ENCODE measurements at places on chromosomes 7 and 10.

DNA sequence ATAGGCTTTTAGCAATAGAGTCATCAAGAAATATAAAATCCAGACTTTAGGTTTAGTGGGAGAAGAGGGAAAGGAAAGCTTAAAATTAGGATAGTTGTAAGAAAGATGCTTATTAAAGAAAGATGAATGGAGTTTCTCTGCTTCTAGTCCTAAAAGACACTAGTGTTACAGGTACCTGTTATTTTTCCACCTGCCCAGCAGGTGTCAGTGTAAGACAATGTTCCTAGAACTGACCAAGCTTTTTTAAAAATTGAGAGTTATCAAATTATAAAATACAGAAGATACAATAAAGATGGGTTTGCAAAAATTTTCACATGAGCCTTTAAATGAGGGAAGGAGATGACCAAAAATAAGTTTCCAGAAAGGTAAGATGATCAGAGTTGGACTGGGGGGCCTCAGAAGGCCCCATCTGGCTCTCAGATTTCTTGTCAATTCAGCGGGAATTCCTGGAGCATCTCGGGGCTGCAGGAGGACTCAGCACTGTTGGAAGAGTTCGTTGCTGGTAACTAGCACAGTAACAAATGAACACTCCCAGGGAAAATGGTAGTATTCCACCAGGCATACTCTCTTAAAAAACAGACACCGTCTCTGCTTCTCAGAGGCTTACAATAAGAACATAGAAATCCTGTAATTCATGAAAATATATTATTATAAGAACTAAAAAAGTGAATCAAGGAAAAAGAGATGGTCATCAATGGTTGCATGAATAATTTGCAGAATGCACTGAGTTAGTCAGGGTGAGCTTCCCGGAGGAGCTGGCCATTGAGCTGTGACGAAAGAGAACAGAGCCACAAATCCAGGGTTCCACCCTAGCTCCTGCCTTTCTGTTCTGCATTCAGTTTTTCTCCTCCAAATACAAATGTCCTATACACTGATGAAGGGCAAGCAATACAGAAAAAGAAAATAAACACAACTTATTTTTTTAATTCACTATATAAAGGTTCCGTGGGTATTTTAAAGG, 71.8 kb upstream of the PIK3CG start:
- peak; percentile 42 for DNase-seq

- DNase-seq, result no peak
Observed at GRCh38 chr10:18010050-18010449, 58.3 kb downstream of the SLC39A12 start.

- DNase-seq, result no peak
Observed at GRCh38 chr7:159280008-159280407, 135.3 kb upstream of the VIPR2 start.

DNA sequence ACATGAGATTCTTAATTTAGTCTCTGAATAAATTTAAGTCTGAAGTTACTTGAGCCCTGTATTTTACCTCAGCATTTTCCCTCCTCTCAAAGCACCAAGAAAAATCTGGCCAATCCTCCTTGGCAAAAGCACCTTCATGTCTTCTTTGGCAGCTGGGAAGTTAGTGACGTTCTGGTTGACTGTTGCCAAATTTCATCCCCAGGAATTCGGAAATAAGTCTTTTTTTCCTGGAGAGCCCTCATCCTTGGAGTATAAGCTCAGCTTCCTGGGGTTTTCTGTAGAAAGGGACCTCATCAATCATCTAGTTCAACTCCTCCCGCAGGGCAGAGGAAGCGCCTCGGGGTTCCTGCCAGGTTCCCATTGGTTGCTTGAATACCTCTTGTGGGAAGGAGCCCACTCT, 377.6 kb downstream of the PHTF2 start:
- DNase-seq, result no peak

- DNase-seq, result no peak
Observed at GRCh38 chr7:89563597-89563996, 590.7 kb upstream of the STEAP1 start.

GRCh38 chr7:120927454-120928103, 23.0 kb upstream of the ING3 start:
- DNase-seq, result no peak

- DNase-seq, result no peak
Observed at GRCh38 chr10:30047924-30048531, 11.4 kb downstream of the JCAD start.

DNA sequence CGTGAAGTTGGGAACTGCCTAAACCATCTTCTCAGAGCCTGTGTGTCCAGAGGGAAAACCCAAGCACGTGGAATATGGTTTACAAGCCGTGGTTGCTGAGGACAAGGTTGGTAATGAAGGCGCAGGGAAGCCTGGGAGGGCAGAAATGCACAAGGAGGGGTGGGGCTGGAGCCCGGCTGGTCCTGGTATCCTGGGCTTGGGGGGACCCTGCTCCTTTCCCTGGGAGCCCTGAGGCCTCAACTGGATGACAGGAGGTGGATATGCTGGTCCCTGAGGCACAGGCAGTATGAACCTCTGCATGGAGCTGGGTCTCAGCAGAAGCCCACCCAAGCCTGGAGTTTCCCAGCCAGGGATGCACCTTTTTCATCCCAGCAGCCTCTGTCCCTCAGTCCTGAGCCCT, 80.3 kb upstream of the RET start:
- no peak for DNase-seq

- DNase-seq, result no peak
Observed at GRCh38 chr7:66503551-66504031, 125.1 kb upstream of the KCTD7 start.

DNA sequence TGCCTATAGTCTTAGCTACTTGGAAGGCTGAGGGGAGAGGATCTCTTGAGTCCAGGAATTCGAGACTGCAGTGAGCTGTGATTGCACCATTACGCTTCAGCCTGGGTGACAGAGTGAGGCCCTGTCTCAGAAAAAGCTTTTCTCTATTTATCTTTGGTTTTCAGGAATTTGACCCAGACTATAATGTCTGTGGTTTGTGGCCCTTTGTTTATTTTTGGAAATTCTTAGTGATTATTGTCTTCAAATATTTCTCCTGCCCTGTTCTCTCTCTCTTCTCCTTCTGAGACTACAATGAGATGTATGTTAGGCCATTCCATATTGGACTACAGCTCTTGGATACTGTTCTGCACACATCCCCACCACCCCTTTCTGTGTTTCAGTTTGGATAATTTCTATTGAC, 4.7 kb downstream of the MUC12 start:
- DNase-seq, result no peak

GRCh38 chr10:110458266-110458920, 39.3 kb upstream of the DUSP5 start:
- DNase-seq, result no peak

DNA sequence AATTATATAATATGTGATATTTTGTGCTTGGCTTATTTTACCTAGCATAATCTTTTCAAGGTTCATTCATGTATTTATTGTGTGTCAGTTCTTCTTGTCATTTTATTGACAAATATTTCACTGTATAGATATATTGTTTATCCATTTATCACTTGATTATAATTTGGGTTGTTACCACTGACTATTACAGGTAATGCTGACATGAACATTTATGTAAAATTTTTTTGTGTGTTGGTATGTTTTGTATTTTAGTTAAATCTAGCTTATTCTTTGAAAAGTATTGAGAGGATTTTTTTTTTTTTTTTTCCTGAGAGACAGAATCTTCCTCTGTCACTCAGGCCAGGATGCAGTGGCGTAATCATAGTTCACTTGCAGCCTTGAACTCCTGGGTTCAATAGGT, 107.7 kb downstream of the MAPK8 start:
- no peak for DNase-seq

- no peak for DNase-seq
Observed at GRCh38 chr7:2527505-2528467, 8.2 kb downstream of the LFNG start.

- no peak for DNase-seq
Observed at GRCh38 chr7:66150471-66150870, 35.8 kb downstream of the CRCP start.

- no peak for DNase-seq
Observed at GRCh38 chr7:137925754-137926153, 76.1 kb downstream of the CREB3L2 start.

- peak; percentile 29 for DNase-seq
Observed at GRCh38 chr10:29022513-29022912, 266.4 kb upstream of the LYZL1 start.

DNA sequence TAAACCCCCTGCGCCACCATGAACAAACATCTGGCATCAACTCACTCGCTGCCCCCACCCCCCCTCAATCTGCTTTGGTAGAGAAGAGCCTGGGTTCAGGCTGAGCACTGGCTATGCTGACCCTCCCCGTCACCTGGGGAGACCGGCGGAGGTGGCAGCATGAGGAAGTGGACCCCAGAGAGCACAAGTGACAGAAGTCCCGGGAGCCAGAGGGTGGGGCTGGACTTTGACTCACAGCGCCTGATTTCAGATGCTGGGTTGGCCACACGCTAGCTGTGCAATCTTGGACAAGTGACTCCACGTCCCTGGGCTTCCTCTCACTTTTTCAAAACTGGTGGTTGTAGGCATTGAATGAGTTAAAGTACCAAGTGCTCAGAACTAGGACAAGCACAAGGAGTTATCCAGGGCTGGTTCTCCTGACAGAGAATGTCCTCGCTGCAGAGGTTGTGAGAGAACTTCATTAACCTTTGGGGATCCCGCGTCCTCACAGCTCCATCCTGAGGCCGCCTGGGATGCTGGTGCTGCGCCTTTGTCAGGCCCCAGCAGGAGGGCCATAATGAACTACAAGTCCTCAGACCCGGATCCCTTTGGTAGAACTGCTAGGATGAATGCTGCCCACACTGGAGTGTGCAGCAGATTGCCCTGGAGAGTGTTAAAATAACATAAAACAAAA, 48.8 kb upstream of the RASGEF1A start:
- DNase-seq, result no peak

DNA sequence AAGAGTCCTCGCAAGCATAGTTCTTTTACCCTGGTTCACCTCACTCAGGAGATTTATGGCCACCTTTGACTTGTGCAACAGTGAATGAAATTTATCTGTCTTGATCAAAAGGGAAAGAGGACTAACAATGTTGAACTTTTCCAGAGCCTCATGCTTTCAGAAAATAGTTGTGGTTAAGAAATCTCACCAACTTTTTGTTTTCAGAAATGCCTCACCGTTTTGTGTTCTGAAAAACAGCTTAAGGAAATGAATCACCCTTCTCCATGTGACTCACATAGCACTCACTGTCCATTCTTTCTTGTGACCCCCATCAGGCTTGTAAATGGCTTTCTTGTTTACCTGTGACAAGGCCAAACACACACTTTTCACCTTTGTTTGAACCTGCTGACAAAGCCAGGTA, 148.6 kb upstream of the FAM3C start:
- no peak for DNase-seq

DNA sequence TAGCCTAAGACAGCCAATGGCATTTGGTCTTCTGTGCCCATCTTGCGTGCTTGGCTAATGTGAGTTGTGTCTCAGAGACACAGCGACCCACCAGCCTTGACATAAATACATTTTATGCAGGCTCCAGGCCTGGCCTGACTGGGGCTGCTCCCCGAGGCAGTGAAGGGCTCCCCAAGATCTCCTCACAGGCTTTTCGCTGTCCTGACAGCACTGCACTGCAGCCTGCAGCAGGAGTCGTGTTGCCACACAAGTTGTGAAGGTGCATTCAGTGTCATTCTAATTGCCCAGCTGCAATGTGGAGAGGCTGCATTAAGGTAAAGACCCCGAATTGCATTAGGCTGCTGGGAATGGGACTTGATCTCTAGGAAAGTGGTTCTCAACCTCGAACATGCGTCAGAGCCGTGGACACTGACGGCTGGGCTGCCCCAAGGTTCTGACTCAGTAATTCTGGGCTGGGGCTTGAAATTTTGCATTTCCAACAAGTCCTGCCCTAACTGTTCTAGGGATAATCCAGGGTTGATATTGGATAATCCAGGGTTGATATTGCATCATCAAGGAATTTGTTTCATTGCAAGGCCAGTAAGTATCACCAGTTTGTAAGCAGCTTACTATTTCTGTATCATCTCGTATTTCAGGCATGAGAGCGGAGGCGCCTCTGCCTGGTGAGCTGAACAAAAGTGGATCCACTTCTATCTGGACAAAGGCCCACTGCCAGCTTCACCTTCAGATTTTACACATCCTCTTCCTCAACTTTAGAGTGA, 108.7 kb upstream of the INSIG1 start:
- DNase-seq, result no peak

Measured in NCI-H1092 treated with DMSO at 0.1 percent for 48 hours (cell line).